Chondrocyte (in vitro differentiated cells): ENCODE measurements at places on chromosomes 11 and 22.

- DNase-seq, result no peak
Measured at GRCh38 chr11:16807306-16807705, 68.9 kb downstream of the C11orf58 start.

- DNase-seq, result no peak
Measured at GRCh38 chr11:119479685-119480275, 56.8 kb upstream of the THY1 start.

DNA sequence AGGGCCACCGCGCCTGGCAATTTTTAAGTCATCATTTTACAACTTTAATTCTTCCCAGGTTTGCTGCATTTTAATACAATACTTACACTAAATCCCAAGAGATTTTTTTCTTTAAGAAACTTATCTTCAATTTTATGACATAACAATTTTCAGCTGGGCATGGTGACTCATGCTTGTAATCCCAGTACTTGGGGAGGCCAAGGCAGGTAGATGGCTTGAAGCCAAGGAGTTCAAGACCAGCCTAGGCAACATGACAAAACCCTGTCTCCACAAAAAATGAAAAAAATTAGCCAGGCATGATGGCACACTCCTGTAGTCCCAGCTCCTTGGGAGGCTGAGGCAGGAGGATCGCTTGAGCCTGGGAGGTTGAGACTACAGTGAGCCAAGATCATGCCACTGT lies 38.8 kb downstream of the CLDN25 start:
- no peak for DNase-seq

- no peak for DNase-seq
Measured at GRCh38 chr11:103963648-103964047, 72.8 kb upstream of the DDI1 start.

- DNase-seq, result no peak
Measured at GRCh38 chr11:13329670-13330356, 52.2 kb downstream of the BMAL1 start.

- no peak for DNase-seq
Measured at GRCh38 chr22:46731246-46732040, 6.6 kb downstream of the CERK start.

- no peak for DNase-seq
Measured at GRCh38 chr22:41982865-41983264, 13.6 kb downstream of the SEPTIN3 start.

- DNase-seq, result no peak
Measured at GRCh38 chr11:107252429-107253161, 205.0 kb downstream of the CWF19L2 start.

DNA sequence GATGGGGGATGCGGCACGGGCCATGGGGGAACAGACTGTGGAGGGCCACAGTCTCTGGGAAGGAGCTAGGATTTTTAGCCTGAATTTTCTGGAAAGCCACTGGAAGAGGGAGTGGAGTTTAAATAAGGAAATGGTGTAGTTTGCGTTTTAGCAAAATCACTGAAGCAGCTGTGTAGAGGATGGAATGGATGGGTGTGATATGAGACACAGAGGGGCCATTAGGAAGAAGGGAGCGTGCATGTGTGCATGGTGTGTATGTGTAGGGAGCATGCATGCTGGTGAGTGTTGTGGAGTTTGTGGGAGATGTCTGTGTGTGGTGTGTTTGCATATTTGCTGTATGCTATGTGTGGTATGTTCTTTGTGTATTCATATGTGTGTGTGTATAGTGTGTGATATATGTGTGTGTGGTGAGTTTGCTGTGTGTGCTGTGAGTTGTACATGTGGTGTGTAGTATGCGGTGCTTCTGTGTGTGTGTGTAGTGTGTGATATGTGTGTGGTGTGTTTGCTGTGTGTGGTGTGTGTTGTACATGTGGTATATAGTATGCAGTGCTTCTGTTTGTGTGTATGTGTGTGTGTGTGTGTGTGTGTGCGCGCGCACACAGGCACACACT lies 67.6 kb downstream of the FBXO7 start:
- DNase-seq, result no peak

GRCh38 chr22:22040908-22041307 lies 58.3 kb upstream of the TOP3B start:
- DNase-seq, result no peak

- no peak for DNase-seq
Measured at GRCh38 chr11:116112087-116112935, 608.1 kb upstream of the CADM1 start.

DNA sequence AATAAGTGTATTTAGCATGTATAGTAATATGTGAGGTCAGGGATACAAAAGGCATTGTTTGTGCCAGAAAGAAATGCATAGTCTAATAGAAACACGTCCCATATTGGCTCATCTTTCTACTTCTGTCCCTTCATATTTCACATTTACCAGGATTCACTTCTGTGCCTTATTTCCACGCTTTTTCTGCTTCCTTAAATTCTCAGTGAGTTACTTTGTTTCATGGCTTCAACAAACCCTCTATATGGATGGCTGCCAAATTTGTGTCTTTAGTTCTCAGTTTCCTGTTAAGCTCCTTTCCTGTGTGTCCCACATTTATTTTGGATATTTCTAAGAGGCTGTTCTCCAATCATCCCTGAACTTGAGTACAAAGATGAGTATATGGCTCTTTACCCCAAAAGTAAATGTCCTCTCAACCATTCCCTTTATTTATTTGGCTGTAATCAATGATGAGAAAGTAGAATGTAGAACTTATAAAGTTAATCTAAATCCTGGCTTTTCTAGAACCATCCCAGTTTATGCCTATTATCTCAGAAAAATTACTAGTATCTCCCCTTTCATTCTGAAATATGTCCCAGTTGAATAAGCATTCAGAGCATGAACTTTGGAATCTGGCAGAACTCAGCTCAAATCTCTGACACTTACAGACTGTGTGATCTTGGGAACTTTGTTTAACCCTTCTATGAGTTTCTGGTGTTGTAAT lies 23.5 kb downstream of the OR8B12 start:
- DNase-seq, result no peak

GRCh38 chr11:10749476-10749875 lies 1.6 kb upstream of the CTR9 start:
- no peak for DNase-seq

DNA sequence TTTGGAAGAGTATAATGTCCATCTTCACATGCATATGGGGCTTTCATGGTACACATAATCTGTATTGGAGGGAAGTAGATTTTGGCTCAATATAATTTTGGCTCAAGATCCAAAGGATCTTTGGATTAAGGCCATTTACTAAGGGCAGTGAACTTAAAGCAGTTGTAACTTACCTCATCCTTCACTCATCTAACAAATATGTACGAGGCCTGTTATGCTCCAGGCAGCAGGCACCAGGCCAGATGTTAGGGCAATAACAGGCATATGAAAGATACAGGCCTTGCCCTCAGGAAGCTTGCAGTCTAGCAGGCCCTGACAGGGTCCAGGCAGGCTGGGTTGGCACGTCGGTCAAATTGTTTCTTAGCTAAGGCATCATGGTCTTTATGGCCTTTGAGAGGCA lies 44.6 kb downstream of the LIF start:
- DNase-seq, result no peak

- no peak for DNase-seq
Measured at GRCh38 chr11:43988040-43988817, 45.8 kb downstream of the C11orf96 start.

GRCh38 chr11:119284344-119285157 lies 32.4 kb downstream of the MCAM start:
- DNase-seq, result no peak
